Stimulated activated CD8-positive, alpha-beta memory T cell treated with anti-CD3 and anti-CD28 coated beads, Interleukin-15, amount 100 ng/mL, for 4 hours (primary cell): ENCODE measurements at places on chromosomes 11 and 22.

DNA sequence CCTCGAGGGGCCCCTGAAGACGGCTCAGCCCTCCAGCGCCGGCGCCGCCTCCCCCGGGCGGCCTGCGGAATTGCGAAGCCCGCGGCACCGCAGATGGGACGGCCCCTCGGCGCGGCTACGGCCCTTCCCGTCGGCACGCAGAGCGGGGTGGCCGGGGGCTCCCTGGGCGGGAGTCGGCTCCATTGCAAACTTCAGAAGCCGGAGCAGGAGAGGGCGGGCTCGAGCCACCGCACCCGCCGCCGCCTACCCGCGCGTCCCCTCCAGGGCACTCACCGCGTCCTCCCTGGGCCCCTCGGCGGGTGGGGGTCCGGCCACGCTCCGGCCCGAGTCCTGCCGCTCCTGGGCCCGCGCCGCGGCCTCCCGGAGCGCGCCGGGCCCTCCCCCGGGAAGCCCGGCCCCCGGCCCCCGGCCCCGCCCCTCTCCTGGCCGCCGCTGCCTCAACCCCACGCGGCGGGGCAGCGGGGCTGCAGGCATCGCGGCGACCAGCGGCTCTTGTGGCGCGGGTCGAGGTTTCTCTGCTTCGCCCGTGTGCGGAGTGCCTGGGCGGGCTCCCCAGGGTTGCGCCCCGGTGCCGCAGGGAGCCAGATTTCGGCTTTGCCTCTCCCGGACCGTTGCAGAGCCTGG lies at the start of gene PACSIN3:
PACSIN3 (minus strand) TSS at position 359 of the 624 bp plus-strand sequence. CDS start 3,707 bp downstream, outside the sequence.
- no peak for DNase-seq

GRCh38 chr22:23060612-23061400 lies 9.5 kb upstream of the GNAZ start:
- no peak for DNase-seq

GRCh38 chr11:119366690-119367620 lies 14.5 kb downstream of the USP2 start:
- DNase-seq = no peak

DNA sequence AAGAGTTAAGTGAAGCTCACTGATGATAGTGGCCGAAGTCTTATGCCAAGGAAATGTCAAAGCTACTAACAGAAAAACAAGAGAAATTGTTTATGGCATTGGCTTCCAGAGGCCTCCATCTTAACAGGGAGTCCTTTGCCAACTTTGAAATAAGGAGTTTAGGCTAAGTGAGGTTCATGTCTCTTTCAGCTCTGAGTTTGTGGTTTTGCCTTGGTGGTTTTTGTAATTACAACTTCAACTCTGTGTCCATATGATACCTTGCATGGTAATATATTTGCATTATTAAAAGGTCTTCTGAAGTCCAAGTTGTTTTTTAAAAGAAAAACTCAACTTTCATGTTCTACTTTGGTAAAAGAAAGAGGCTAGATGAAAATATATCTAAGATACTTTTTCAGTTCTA lies 31.4 kb upstream of the ANO5 start:
- no peak for DNase-seq

DNA sequence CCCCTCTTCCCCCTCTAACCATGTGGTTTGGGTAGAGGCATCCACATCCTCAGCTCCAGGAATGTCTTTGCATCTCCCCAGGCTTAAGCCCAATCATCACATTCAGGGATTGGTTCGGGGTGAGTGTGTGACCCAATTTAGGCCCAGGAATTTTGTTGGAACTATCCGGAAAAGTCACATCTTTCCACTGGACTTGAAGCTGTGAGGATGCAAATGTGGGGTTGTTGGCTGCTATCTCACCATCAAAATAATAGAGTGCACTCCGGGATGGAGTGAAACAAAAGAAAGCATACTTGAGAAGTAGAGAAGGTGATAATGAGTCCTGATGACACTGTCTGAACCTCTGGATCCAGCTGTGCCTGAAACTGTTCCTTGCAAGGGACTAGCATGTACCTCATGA lies 33.8 kb upstream of the OLFML1 start:
- no peak for DNase-seq

DNA sequence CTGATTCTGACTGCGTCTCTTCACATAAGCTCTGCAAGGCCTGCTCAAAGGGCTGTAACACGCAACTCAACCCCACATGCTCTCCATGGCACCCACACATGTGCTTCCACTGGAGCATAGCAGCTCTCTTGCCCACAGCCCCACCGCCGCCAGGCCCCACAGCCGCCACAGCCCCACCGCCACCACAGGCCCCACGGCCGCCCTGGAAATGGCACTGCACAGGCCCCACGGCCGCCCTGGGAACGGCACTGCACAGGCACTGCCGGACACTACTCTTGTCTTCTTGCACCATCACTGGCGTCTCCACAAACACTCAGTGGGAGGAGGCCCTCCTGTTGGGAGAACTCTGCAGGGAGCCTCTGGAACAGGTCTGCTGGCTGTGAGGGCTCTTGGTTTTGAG lies 8.6 kb downstream of the MOB2 start:
- DNase-seq = no peak

DNA sequence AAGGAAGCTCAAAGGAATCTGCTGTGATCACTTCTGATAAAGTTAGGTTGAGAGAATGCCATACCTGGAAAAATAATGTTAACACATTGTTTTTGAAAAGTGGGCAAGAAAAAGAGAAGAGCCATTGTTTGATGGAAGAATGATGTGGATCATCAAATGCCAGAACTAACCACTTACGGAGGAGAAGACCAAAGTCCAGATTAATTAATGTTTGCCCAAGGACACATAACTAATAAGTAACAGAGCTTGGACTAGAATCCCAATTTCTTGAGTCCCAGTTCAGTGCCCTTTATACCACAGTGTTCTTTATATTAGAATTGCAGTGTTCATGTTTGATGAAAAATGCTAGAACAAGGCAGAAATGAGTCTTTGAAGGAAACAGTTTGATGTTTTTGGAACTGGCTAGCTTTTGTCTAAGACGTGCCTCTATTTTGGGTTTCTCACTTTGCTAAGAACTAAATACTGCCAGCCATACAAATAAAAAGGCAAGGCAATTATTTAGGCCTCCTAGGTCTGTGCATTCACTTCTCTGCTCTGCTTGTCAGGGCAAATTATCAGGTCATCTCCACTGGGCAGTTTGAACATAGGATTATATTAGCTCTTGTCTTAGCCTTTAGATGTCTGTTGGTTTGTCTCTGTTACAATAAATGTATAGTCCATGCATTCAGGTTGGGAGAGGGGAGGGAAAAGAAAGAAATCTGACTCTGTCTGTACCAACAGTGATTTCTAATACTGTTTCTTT lies 72.3 kb downstream of the TRIM44 start:
- no peak for DNase-seq

DNA sequence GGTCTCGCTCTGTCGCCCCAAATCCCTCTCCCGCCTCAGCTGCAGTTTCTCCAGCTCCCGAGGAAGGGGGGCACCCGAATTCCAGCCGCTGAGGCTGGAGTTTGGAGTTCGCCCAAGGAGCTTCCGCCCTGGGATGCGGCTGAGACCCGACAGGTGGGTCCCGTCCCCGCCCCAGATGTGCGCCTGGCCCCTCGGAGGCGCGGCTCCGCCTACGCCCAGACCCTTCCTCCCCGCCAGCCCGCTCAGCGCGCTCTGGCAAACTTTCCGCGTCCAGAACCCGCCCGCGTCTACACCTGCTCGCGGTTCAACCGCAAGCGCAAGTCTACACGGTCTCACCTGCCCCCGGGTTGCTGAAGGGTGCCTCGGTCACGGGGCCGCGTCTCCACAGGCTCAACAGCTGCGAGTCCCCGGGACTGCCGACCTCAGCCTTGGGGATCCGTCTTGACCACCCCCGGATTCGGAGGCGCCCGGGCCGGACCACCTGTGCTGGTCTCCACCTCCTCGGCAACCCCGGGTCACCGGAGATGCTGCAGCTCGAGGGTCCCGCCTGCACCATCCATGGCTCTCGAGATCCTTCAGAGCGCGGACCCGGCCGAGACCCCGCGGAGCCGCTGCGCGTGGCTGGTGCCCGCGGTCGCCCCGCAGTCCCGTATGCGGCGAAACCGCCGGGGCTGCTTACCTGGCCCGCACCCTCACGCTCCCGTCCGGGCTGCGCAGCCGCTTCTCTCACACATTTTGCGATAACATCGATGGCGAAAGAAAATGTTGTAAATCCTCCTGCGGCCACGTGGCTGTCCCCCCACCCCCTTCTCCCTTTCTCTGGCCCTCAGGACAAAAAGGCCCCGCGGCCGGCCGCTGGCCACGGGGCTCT lies 63.6 kb downstream of the NFAM1 start:
- peak; percentile 7 for DNase-seq

- no peak for DNase-seq
Measured at GRCh38 chr11:108912581-108912980, 247.7 kb downstream of the DDX10 start.

GRCh38 chr22:21990445-21991303 lies 8.1 kb upstream of the TOP3B start:
- no peak for DNase-seq

DNA sequence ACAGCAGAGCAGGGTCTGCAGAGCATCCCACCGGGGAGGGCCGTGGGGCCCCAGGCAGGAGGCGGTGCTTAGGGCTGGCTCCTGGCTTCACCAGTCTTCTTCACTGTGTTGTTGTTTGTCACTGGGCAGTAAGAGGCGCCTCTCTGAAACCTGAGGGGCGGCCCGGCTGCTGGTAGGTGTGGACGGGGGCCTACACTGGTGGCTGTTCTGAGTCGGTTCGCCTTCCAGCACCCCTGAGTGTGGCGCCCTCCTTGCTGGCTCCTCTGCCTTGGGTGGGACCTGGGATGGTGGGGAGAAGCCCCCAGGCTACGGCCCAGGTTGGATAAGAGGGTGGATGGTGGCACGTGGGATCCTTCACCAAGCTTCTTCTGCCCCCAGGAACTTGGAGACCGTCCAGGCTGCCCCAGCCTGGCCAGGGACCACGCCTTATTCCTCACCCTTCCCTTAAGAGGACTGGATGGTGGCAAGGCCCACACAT lies 10.4 kb upstream of the GRAMD4 start:
- no peak for DNase-seq

DNA sequence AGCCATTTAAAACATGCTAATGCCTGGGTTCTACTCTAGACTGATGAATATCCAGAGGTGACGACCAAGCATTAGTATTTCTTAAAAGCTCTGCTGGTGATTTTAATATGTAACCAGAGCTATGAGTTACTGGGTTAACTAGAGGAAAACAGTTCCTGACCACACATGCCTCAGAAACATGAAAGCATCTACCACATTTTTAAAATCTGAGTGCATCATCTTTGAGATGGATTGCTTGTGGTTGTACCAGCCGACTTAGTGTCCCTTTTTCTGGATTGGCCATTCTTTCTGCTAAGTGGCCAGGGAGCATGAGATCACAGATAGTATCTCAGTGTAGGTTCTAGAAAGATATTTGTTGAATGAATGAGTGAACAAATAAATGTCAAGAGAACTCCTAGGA lies 152.4 kb downstream of the NTM start:
- DNase-seq = no peak

GRCh38 chr11:74171630-74171968 lies 510 bp downstream of the PPME1 start:
- DNase-seq = no peak

GRCh38 chr11:129768356-129768755 lies 47.3 kb upstream of the TMEM45B start:
- DNase-seq = no peak

DNA sequence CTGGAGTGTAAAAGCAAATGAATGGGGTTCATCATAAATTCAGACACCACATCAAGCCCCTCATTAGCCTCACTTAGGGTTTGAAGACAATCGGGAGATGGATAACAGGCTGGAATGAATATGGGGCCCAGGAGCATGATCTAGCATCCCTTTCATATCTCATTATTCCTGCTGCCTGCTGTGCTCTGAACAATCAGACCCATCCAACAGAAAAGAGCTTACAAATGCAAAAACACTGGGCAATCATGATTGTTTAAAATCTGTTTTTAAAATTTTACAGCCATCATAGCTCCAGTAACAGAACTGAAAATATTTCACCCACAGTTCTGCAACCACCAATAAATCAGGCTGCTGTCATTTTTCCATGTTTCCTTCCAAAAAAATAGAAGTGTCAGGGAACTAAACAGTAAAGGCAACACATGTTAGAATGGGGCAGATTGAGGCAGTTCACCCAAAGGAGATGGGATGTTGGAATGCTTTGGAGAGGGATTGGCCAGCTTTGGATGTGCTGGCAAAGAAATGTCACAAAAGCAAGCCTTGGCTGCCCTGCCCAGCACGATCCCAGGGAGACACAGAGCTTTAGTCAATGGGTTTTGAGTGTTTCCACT lies 47.8 kb upstream of the BMAL1 start:
- DNase-seq = no peak

DNA sequence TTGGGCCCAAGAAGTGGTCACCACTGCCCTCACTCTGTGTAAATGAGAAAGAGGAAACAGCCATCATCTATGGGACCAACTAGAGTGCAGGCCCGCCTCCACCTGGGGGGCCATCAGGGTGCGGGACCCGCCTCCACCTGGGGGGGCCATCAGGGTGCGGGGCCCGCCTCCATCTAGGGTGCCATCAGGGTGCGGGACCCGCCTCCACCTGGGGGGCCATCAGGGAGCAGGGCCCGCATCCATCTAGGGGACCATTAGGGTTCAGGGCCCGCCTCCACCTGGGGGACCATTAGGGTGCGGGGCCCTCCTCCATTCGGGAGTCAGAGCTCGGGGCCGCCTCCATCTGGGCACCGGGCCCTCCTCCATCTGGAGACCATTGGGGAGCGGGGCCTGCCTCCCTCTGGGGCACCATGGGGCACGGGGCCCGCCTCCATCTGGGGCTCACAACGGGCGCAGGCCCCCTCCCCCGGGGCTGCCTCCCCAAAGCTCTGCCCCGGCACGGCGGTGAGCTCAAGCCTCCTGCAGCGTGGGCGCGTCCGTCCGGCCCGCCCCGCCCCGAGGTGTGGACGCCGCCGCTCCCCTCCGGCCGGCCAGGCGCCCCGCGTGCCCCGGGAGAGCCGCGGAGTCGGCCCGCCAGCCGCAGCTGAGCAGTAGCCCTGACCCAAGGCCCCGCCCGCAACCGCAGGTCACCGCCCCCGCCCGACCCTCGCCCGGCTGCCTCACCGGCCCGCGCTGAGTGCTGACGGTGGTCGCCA lies 512 bp downstream of the TOLLIP start:
- DNase-seq = no peak

DNA sequence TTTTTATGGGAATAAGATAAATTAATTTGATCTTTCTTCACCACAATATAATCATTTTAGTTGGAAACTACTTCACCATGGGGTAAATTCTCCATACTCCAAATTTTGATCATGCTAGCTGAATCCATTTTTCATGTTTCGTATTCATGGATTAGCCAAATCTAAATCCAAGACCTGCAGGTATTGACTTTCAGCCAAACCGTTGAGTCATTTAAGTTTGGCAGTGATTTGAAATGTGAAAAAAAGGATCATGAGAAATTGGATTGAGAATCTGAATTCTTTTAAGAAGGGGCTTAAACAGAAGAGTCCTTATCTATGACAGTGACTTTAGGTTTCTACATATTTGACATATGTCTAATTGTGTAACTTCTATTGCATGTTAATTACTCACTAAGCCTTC lies 5.3 kb downstream of the GAS2 start:
- DNase-seq = no peak
